ENCODE measurements at places on chromosomes 1 and 21.

DNA sequence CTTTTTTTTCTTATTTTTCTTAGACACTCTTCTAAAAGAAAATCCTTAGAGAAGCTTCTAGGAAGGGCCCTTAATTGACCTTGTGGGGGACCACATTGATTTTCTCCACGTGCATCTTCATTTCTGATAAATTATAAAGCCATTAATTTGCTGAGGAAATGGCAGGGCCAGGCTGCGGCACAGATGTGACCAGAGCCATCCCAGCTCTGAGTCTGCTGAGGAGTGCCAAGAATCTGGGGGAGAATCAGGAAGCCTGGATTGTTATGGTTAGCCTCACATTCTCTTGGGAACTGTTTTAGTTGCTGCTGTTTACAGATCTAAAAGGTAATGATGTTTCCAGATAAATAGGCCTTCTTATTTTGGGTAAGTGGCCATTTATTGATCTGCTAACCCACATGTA lies 16.2 kb downstream of the PROX1 start:
- no peak for DNase-seq

- no peak for DNase-seq
Observed at GRCh38 chr1:6460301-6461050, 5.5 kb downstream of the TNFRSF25 start.

DNA sequence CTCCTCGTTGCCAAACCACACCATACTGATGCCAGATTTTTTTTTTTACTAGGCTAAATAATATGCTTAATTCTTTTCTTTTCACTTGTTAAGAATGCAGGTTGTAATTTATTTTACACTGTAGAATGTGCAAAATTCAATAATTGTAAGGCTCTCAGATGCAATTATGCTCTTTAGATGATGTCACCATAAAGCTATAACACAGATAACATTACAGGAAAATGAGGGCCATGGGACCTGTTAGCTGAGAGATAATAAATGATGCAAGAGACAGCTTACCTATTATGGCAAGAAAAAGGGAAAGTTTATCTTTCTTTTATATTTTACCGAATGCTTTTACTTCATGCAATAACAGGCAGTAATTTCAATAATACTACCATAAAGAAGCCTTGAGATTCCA lies 35.4 kb downstream of the CHRM3 start:
- DNase-seq, result no peak

DNA sequence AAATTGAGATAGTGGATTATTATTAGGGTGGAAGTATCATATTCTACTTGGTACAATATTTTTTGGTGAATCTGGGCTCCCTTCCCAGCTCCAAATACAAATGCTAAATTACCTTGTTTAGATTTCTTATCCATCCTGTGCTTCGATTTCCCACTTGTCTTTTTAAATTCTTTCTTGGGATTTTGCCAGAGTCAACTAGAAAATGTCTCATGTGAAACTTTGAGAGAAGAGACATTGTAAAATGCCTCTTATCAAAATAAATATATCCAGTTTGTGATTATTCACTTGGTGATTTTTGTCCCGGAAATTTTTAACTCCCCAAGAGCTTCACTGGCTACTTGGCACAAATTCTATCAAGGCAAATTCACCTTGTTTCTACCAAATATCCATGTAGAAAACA lies 202.0 kb downstream of the FMN2 start:
- DNase-seq, result no peak

- peak; percentile 6 for DNase-seq
Observed at GRCh38 chr1:118184739-118185083, 317 bp downstream of the SPAG17 start.

DNA sequence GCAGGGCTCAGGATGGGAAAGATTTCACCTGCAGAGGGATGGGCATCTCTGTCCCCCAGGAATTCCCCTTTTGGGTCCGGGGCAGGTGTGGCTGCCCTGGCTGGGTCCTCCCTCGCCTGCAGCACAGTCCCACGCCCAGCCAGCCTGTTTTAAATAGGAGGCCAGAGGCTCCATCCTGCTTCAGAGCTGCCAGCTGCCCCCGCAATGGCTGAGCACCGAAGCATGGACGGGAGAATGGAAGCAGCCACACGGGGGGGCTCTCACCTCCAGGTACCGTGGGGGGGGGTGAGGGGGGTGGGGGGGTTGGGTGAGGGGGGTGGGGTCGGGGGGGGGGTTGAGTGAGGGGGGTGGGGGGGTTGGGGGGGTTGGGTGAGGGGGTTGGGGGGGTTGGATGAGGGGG lies 3.6 kb downstream of the SCNN1D start:
- DNase-seq, result no peak

DNA sequence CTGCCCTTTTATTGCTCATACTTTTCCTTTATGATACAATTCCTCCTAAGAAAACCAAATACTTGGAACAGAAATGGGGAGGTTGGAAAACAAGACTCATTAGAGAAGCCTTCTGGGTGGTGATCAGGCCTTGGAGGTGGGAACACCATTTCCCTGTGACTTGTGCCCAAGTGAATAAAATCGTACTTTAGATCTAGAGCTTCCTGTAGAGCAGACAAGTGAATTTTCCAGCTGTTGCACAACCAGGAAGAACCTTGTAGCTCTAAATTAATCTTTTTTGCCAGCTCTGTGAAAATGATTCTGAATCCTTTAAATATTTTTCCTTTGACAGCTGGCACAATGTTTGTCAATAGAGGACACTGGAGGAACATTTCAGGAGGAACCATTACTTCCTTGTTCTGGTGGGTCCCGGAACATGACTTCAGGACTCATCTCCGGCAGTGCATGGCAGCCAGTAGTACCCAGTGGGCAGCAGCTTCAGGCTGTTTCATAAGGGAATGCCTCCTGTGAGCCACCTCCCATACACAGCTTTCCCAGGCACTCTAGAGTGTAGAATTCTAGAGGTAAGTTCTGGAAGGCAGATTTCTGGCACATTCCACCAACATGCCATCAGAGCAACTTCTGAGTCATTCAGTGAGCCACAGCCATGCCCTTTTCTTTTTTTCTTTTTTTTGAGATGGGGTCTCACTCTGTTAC lies 5.5 kb upstream of the SNAPIN start:
- no peak for DNase-seq

GRCh38 chr1:165011991-165012531 lies 344.5 kb downstream of the LMX1A start:
- DNase-seq, result no peak

DNA sequence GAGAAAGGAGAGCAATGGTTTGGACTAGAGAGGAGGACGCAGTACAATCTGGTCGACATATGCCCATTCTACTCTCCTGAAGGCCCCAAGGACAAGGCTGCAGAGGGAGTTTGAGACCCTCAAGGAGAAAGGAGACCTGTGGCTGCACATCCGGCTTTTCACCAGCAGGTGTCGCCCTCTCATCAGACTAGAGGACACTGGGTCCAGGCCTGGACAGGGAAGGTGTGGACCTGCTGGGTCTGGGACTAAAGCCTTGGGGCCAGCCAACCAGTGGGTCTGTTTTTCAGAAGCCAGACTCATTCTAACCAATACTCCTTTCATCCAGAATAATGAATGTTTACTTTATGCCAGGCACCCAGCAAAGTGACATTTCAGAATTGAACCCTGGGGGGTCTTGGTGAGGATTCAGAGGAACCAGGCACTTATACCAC lies 5.0 kb downstream of the SRARP start:
- peak; percentile 66 for DNase-seq

DNA sequence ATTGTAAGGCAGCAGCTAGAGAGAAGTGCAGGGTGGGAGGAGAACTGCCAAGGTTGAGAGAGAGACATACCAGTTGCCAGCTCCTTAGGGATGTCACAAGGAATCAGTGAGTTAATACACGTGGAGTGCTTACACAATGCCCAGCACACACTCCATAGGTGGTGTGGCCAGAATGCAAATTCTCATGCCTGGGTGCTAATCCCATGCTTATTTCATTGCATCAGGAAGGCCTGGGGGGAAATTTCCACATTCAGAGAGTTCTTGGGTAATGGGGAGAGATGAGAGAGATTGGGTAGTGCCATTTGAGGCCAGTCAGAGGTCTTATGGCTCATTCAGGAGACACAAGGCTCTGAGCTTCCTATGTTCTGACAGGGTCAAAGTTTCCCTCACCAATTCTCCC lies 38.7 kb downstream of the GJA5 start:
- no peak for DNase-seq

- DNase-seq, result no peak
Observed at GRCh38 chr21:41653954-41654491, 112.8 kb downstream of the RIPK4 start.

GRCh38 chr1:28213315-28213714 lies 19.5 kb downstream of the DNAJC8 start:
- no peak for DNase-seq

GRCh38 chr1:172720339-172720738 lies 61.4 kb downstream of the FASLG start:
- DNase-seq, result peak; percentile 25

GRCh38 chr1:26351590-26352337 lies 2.2 kb downstream of the CRYBG2 start:
- DNase-seq, result no peak

DNA sequence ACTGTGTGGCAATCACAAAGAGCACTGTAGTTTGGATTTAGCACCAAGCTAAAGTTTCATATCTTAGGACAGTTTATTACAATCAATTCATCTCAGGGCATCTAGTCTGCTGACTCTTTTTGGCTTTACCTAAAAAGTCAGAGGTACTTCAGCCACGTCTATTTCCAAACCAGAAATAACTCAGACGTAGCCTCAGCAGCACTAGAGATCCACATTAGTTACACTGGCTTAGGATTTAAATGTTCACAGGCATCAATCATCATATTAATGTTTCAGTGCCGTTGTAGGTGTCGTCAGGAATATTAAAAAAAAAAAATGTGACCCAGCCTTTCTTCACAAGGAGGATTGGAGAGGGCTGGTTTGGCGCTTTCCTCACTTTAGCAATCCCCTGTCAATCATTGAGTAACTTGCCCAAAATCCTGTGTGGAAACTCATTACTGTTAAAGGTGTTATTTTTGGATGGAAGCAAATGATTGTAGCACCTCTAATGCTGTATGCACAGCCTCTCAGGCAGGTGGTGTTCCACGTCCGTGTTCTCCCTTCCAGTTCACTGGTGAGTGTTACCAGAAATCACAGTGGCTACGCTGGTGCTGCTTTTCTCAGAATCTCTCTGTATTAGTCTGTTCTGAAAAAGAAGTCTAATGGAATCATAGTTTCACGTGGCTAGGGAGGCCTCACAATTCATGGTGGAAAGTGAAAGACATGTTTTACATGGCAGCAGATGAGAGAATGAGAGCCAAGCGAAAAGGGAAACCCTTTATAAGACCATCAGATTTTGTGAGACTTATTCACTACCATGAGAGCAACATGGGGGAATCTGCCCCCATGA lies 45.4 kb downstream of the NEK7 start:
- no peak for DNase-seq

- DNase-seq, result no peak
Observed at GRCh38 chr1:94068999-94069918, 51.7 kb downstream of the ABCA4 start.

- DNase-seq, result no peak
Observed at GRCh38 chr1:64850846-64851245, 106.0 kb downstream of the RAVER2 start.

- no peak for DNase-seq
Observed at GRCh38 chr1:101316799-101317198, 80.0 kb downstream of the S1PR1 start.

- no peak for DNase-seq
Observed at GRCh38 chr1:64199154-64199553, 4.3 kb upstream of the UBE2U start.

GRCh38 chr1:196063952-196064351 lies 544.3 kb downstream of the KCNT2 start:
- no peak for DNase-seq
